Activated CD4-positive, CD25-positive, alpha-beta regulatory T cell treated with anti-CD3 and anti-CD28 coated beads, Interleukin-2, amount 50 U/mL, for 72 hours (primary cell): ENCODE measurements at places on chromosomes 13 and 19.

- no peak for DNase-seq
These were observed 515.3 kb downstream of the PCDH9 start for GRCh38 chr13:66714795-66715194.

DNA sequence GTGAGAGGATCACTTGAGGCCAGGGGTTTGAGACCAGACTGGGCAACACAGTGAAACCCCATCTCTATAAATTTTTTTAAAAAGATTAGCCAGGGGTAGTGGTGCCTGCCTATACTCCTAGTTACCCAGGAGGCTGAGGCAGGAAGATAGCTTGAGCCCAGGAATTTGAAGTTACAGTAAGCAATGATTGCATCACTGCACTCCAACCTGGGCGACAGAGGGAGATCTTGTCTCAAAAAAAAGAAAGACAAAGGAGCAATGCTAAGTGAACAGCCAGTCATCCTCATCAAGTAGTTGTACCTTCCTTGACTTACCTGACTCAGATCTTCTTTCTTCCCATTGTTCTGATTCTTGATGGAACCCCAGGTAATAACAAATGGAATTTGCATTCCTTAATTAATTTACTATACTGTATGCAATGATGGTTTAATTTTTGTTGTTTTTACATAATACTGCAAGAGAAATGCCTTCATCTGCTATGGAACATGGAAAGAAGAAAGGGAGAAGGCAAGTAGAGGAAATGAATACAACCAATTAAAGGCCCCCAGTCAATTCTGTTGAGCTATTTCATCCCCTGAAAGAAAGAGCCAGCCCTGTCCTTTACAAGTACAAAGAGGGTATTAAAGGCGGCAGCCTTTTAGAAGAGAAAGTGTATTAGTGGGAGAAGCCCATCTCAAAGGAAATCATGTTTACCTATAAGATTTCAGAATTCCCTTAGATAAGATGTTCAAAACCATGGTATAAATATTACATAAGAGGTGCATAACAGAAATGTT, 316.7 kb downstream of the DIAPH3 start:
- DNase-seq, result no peak

GRCh38 chr19:17339088-17339741, 1.9 kb downstream of the GTPBP3 start:
- DNase-seq, result peak; percentile 52

DNA sequence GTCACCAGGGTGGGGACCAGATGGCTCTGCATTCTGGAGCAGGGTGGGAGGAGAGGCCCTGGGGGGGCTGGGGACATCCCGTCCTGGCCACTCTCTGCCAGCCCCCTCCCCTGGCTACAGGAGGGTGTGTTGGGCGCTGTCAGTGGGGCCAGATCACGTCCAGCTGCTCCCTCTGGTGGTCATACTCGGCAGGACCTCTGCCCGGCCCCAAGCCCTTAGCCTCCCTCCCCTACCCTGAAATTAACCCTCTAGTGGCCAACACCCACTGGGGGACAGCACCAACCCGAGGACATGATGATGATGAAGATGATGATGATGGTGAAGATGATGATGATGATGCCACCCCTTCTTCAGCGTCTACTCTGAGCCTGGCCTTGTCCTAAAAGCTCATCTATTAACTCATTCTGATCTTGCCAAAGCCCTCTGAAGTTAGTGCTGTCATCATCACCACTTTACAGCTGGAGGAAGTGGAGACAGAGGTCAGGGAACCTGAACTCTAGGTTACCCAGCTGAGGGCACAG, 590 bp upstream of the LGI4 start:
- peak; percentile 81 for DNase-seq

GRCh38 chr13:32029684-32030083, 1.9 kb upstream of the FRY start:
- no peak for DNase-seq

GRCh38 chr19:15353908-15354307, 21.6 kb upstream of the BRD4 start:
- no peak for DNase-seq

DNA sequence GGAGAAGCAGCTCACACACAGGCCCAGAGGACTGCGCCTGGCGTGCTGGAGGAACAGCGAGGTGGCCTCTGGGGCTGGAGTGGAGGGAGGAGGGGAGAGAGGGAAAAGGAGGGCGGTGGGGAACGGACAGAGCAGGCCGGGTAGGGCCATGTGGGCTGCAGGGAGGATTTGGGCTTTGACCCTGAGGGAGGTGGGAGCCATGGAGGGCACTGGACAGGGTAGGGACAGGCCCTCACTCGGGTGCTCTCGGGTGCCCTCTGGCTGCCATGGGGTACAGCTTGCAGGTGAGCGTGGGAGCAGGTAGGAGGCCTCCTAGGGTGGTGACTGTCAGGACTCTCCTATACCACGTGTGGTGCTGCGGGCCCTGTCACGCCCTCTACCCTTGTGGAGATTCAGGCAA, 22.8 kb downstream of the PLIN4 start:
- no peak for DNase-seq

DNA sequence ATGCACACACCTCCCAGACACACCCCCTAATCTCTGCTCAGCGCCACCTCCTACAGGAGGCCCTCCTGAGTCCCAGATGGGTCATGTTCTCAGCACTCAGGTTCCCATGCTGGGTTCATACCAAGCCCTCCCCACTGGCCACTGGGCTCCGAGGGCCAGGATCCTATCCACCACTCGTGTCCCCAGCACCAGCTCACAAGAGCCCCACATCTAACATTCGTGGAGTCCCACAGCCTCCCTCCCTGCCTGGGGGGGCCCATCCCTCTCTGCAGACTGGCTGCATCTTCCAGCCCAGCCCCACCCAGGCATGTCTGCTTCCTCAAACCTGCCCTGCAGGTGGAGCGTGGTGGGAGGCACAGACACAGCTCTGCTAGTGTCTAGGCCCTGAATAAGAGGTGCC, 227.4 kb downstream of the TUBA3C start:
- no peak for DNase-seq

DNA sequence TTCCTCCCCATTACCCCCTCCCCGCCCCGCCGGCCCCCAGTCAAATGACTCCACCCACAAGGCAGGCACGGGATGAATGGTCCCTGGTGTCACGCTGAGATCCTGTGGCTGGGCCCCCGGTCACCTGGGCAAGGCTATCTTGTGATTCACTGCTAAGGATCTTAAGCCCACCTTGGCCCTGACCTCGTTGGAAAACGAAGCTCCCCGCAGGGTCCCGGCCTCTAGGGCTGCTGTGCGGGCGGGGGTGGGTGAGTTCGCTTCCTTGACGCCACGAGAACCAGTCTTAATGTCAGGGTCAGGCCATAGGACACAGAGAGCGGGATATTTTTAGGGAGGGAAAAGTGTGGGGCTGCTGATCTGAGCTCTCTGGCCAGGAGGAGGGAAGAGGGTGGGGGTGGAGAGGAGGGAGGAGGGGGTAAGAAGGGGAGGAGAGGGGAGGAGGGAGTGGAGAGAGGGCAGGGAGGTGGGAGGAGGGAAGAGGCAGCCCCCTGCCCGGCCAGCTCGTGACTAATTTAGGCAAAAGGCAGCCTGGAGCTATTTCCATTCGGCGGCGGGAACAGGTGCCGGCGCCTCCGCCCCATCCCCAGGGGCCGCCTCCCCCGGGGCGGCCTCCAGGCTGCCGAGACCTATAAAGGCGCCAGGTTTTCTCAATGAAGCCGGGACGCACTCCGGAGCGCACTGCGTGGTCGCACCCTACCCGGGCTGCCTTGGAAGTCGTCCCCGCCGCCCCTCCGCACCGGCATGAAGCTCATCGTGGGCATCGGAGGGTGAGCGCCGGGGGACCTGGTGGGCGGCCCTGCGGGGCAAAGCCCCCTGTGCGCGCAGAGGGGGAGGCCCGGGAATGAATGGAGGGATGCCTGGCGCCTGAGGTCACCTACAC, at the start of gene NMRK2:
Gene NMRK2, plus strand, starts transcription at position 139 of the 880 bp plus-strand sequence. Its CDS starts 603 bp downstream, at position 742.
- DNase-seq, result no peak

GRCh38 chr13:22765547-22765946, 415.2 kb upstream of the SGCG start:
- no peak for DNase-seq

DNA sequence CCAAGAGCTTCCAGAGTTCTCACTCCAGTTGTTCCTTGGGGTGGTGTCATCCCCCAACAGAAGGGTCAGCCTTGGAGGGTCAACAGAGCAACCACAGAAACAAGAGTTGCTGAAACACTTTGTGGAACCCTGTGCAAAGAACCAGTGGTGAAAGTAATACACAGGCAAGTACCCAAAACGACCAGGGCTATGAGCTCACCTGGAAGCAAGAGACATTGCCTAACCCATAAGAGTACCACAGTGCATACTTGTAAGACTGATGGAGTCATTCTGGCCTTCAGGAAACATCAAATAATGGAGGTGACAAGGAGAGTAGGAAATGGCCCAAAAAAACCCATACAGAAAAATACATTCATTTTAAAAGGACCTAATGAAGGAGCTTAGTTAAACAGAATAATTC, 184.3 kb upstream of the TSC22D1 start:
- no peak for DNase-seq

DNA sequence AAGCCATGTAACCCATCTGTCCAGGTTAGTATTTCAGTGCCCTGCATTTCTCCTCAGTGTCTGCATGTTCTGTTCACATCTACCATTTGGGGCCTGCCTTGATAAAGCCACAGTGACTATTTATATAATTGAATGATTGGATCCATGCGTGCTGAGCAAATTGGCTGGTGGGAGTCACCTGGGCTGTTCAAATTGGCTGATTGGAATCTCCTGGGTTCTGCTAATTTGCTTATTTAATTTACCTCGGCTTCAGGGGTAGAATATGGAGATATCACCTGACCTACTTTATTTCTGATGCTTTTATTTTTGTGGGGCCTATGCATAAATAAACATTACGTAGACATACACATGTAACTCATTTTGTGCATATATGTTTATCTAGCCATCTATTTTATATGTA, 167.7 kb downstream of the ZNF486 start:
- DNase-seq, result no peak

DNA sequence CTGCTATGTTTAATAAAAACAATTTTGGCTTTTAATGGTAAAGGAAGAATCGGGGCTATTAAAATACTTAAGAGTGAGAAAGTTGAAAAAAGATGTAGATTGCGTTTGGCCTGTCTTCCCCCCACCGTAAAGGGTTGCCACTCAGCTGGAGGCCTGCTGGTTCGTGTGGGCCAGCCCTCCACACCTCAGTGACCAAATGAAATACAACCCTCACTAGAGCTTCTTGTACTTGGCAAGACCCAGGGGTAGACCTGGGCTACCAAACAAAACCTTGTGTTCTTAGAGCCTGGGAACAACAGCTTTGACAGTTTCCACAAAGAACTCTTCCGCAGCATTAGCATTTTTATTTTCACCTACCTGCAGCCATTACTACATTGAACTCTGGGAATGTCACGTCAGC, 152.8 kb upstream of the PABPC3 start:
- no peak for DNase-seq

DNA sequence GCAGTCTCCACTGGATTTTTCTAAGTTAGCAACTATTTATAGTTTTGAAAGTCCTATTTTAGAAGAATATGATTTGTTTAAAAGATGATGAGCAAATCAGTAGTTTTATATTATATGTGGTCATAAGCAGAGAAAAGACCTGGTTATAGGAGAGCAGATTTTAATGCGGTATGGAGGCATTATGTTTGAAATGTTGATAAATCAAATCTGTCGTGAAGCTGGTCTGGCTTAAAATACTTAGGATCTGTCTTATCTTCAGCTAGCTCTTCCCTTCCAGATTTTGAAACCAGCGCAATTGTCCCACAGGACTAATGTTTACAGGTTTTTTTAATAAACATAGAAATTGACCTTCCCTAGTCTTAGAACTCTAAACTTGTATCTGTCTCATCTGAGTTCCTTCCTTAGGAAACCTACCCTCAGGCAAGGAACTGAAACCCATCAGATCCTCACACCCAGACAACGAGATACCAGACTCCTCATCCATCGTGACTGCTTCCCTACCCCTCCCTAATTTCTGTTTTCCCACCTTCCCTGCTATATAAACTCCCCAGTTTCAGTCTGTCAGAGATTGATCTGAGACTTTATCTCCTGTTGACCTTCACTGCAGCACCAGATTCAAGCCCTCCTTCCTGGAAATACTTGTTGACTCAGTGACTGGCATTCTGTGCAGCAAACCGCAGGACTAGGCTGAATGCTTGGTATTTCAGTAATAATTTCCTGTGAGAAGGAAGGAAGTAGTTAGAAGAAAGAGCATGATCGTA, 37.8 kb upstream of the CXCL17 start:
- DNase-seq, result no peak

GRCh38 chr13:45119469-45119990, 780 bp upstream of the GTF2F2 start:
- DNase-seq, result peak; percentile 36

- no peak for DNase-seq
These were observed 15.6 kb downstream of the AXL start for GRCh38 chr19:41234512-41235168.

GRCh38 chr13:107901230-107901629, 314.1 kb downstream of the LIG4 start:
- no peak for DNase-seq
